ENCODE measurements at places on chromosomes 1 and 21. TPM values are rescaled to one million over a fixed set of nuclear protein-coding genes. Genes with fewer than 3 reads are reported as not detected.

DNA sequence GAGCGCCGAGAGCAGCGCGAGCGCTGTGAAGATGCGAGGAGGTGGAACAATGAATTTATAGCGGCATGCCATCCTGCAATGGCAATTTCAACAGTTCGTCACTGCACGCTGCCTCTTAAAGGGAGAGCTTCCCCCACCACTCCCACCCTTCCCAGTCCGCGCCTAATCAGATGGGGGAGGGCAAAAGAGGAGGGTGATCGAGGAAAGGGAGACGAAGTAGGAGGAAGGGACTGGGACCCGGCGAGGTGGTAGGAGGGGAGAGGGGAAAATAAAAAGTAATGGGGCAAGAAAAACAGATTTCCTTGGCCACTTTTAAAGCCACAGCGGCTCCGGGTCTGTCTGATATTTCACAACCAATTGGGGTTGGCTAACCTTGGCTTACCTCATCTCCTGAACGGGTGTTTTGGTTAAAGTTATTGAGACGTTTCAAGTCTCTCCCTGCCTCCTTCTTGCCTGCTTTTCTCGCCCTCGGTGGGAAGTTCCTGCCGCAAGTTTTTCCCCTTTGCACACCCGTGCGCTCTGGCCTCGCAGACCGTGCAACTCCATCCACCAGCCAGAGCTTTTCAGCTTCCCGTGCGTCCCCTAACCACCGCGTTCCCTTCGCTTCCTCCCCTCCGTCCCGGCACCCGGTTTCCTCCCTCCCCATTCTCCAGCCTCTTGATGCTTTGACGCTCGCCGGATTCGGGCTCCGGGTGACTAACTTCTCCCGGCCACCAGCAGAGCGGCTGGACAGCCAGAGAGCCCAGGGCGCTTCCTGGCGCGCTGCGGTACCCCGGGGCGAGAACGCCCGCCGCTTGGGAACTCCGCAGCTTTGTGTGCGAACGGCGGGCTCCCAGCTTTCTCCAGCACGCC is at the start of gene ADAMTS5:
Gene ADAMTS5 (minus strand): TSS at position 27 of the 852 bp plus-strand sequence. CDS start 697 bp downstream, outside the sequence.
- peaks cover 20% of the 10 kb centered on the region for H3K27me3 ChIP-seq
- peak within 1 kb of the TSS; percentile 89 for H3K4me3 ChIP-seq
- no peaks in the 10 kb centered on the region for H3K36me3 ChIP-seq
- peak; percentile 93 for DNase-seq
- peak within 1 kb of the TSS; percentile 96 for H3K27ac ChIP-seq
- peaks cover 8% of the 10 kb centered on the region for H3K4me1 ChIP-seq

DNA sequence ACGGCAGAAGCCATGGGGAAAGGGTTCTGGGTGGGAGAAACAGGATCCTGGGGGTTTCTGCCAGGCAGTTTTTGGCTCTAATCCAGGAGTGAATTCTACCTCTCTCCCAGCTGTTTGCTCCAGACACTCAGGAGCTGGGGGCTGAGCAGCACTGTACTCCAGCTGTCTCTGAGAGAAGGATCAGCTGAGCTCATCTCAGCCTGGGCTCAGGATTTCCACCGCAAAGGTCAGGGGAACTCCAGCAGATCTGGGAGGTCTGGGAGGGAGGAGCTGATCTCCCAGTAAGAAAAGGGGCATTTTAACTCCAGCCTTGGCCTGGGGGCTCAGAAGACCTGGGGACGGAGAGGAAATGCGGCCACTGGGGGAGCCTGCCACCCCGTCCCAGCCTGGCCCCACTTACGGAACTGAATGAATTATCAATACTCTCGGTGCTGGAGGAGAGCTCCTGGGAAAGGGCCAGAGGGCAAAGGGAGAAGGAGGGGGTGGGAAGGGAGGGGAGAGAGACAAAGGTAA is 17.3 kb downstream of the PI4KB start:
- DNase-seq = peak; percentile 82
- H3K36me3 ChIP-seq = peaks cover 83% of the 10 kb centered on the region
- H3K27me3 ChIP-seq = no peaks in the 10 kb centered on the region

DNA sequence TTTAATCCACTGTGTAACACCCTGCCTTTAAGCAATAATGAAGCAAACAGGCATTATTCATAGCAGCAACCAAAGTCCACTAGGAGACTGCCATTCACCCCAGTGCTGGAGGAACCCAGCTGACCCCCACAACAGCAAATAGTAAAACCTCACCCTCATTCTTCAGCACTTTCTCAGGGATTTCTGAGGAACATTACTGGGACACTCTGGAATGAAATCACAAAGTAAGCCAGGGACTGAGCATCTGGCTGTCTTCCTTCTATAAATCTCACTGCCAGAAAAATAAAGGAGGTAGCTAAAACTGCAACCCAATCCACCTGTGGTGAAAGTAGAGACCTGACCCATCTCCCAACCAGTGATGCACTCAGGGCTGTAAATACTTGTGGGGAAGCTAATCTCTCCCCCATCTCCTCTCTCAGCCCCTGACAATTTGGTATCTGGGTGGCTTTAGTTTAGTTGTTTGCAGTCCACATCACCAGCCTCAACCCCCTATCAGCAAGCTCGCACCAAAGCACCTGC is 47.1 kb downstream of the COL6A1 start:
- H3K27ac ChIP-seq = peak overlapping the region; percentile 48
- no peaks in the 10 kb centered on the region for H3K36me3 ChIP-seq
- H3K4me3 ChIP-seq = no peak overlapping the region

GREM2 gene
- total RNA-seq = 2.0 TPM
